Glomerular endothelial cell (primary cell): ENCODE measurements at places on chromosomes 16 and 17.

GRCh38 chr17:31092475-31093064 is 2.2 kb upstream of the NF1 start:
- DNase-seq = no peak

GRCh38 chr17:63189082-63189481 is 223.0 kb downstream of the TANC2 start:
- no peak for DNase-seq

GRCh38 chr16:72537664-72538063 is 365.7 kb upstream of the PMFBP1 start:
- peak; percentile 44 for DNase-seq

DNA sequence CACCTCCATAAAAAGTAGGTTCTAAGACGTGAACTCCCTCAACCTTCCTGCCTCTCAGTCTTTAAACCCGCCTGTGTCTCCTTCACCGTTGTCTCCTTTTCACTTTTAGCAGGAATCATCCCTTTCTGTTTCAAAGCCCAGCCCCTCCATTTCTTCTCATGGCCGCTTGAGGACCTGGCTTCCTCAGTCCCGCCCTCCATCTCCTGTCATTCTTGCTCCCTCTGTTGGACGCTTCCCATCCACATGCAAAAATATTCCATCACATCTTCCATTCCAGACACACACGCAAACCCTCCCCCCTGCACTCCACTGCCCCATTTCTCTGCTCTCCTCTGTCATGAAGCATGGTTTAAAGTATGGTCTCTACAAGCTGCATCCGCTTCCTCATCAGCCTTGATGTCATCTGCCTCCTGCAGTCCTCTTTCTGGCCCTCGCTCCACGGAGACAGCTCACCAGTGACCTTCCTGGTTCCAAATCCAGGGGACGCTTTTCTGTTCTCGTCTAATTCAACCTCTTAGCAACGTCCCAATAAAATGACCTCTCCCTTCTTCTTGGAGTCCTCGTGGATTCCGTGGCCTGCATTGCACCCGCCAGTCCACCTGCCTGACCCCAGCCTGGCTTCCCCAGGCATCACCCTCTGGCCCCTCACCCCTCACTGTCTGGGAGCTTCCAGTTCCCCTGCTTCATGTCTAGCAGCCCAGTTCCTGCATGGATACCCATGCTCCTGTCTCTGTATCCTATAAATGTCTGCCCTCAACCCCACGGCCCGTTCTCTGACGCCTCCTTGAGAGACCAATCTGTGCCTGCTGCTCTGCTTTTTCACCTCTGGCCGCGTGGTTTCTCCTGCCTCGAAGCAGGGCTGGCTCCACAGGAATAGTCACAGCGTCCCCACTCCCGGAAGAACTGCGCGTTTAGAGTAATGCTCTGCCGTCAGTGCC is 26.2 kb downstream of the ANKRD40 start:
- no peak for DNase-seq

DNA sequence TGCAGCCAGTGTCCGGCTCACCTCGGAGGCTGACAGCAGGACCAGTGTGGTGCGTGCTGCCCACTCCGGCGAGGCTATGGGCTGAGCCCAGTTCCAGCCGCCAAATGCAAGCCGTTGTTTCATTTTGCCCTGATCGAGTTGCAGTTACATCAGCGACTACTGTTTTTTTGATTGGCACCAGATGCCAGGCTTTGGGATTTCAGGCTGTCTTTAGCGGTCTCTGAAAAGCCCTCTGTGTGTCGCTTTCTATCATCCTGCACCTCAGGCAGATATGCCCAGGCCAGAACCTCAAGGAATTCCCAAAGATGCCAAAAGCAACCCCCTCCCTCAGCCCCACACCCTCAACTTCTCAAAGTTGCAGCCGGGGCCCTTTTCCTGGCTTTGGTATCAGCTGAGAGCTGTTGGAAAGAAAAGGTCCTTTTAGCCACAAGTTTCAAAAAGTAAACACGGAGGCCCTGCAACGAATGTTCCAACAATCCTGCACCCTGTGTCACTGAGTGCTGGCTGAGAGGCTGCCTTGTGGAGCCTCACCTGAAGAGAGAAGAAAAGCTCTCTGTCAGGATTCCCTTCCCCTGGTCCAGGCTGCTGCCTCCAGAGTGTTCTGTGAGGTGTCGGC is 58.9 kb downstream of the WWP2 start:
- no peak for DNase-seq

GRCh38 chr16:20084624-20085226 is 11.0 kb upstream of the GPR139 start:
- DNase-seq = no peak

DNA sequence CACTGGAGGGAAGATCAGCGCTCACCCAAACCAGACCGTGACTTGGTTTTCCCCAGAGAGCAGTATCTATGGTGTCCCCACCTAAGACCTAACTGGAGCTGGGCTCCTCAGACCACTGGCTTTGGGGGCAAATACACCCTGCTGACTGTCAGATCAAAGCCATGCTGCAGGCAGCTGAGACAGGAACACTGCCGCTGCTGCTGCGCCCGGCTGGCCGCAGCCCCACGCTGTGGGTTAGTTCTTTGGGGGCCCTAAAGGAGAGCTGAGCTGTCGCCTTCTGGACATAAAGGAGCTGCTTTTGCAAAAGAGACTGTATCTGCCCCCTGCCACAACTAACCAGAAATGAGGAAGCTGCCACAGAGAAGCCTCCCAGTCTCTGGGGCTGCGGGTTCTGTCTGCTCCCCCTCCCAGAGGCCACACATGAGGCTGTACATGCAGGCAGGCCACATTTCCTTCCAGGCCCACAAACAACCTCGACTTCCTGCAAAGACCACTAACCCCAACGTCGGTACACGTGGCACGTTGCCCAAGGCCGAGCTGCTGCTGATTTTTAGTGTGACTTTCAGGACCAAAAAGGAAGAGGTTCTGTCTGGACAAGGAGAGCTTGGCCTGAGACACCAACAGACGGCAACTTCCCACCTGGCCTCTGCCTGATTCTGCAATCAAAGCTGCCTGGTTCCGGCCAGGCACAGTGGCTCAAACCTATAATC is 18.2 kb upstream of the ABR start:
- DNase-seq = peak; percentile 7

DNA sequence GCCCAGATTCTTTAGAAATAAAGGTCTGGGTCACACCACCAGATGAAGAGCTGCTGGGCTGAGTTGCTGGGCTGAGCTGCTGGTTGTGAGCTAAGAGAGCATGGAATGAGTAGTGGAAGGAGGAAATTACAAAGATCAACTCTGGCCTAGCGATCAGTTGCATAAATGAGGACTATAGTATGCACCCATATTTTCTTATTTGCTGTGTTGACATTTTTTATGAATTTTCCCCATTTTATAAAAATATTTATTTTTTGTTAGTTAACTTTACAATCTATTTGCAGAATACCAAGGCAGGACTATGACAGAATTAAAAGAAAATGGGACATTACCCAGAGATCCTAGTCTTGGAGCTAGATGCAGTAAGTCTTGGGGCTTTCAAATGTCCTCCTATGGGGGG is 23.6 kb upstream of the SLC13A2 start:
- no peak for DNase-seq

DNA sequence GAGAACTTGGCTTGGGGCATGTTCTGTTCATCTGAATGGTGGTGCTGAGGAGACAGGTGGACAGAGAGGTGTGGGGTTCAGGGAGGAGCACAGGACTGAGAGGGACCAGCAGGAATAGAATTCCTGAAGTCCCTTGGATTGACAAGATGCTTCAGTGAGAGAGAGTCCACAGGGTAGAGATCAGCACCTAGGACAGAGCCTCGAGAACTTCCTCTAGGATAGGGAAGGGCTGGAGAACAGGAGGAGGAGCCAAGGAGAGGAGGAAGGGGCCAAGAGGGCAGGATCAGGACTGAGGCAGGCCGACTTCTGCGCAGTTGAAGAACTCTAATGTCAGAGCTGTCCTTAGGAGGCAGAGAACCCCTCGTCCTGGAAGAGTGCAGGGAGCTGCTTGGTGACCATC is 138.4 kb downstream of the PRKCB start:
- no peak for DNase-seq

GRCh38 chr17:74197801-74198200 is 5.7 kb upstream of the RPL38 start:
- no peak for DNase-seq

DNA sequence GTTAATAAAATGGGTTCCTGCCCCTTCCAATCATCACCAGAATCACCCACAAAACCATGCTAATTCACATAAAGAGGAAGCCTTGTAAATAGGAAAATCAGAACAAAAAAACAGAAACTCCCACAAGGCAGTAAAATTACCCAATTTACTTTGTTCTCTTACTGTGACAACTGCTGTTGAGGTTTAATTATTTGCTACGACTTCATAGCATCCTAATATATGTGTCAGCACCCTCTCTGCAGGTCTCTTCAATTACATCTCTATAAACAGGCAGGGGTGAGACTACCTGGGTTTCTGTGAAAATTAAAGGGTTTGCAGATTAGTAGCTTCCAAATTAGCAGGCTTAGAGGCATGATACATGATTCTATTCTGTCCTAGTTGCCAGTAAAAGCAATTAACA is 2.7 kb downstream of the WDR59 start:
- DNase-seq = no peak

- DNase-seq = no peak
These were observed 101.4 kb downstream of the CACNG3 start for GRCh38 chr16:24357511-24357910.

GRCh38 chr17:9676820-9677310 is 31.5 kb downstream of the USP43 start:
- no peak for DNase-seq

DNA sequence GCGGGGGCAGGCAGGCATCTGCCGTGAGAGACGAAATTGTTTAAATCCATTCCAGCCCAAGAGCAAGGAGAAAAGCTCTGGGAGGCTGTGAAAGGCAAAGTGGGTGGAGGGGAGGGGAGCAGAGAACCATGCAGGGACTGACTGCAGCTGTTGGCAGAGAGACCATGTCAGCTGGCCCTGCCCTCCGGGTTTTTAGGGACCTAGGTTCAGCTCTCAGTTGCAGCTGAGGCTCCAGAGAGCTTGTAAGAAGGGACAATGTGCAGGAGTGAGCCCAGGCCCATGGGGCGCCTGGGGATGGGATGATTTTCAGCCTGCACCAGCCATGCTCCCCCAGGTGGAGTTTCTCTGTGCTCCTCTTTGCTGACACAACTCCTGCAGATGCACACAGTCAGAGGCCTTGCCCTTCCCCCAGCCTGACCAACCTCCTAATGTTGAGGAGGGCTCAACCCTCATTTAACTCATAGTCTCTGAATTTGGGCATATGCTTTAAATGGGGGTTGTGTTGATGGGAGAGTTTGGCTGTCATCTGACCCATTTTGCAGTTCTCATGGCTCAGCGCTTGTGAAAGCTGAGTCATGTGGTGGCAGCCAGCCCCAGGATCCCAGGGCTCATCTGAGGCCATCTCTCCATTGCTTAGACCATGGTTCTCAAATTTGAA is 70.9 kb downstream of the PLXDC1 start:
- DNase-seq = no peak

- peak; percentile 39 for DNase-seq
These were observed 64.8 kb upstream of the ADAMTS18 start for GRCh38 chr16:77499373-77500285.

DNA sequence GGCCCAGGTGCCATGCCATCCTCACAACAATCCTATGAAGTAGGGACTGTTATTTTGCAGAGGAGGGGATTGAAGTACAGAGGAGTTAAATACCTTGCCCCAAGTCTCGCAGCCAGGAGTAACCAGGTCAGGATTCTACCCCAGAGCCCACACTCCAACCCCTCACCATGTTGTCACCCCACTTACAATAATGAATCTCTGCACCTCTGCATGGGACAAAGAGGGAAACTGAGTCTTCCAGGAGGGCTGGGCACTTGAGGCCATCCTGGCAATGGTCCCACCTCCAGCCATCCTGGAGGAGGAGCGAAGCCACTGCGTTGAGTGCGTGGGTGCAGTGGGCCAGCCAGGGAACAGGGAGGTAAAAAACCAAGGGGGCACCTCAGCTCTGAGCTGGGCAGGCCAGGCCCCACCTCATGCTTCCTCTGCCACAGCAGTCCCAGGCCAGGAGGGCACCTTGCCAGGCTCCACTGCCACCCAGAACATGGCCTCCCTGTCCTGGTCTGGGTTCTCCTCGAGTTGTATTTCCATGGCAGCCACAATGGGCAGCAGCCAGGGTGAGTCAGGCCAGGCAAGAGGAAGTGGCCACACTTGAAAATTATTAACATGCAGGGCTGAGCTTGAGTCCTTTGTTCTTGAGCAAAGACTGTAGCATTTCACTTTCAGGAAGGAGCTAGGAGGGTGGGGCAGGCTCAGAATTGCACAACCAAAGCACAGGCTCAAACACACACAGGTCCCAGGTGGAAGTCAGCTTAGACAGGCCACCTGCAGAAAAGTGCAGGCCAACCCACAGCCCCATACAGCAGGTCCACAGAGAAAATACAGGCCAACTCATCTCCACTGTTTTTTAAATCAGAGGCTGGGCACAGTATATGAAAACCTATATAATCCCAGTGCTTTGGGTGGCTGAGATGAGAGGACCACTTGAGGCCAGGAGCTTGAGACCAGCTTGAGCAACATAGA is 52.1 kb downstream of the CUEDC1 start:
- peak; percentile 42 for DNase-seq

DNA sequence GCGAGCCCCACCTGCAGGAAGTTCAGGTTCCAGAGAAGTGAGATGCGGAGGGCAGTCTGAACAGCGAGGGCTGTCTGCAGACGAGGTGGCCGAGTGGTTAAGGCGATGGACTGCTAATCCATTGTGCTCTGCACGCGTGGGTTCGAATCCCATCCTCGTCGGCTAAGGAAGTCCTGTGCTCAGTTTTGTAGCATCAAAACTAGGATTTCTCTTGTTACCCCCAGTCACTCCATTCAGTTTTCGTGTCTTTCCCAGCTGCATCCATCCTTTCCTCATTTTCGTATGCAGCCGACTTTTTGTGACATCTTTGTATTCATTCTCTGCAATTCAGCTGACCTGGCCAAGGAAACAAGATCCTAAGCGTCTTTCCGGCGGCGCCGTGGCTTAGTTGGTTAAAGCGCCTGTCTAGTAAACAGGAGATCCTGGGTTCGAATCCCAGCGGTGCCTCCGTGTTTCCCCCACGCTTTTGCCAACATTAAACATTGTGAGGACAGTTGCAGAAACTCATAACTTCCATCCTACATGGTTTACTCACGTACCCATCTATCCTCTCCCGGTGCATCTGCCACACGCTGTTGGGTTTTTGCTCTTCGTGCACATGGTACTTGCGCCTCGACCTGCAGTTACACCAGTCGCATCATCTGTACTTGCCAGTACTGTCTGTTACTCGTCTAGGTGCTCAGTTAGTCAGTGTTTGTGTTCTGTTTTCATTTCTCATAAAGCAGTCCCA is 3.0 kb downstream of the BORCS6 start:
- no peak for DNase-seq

DNA sequence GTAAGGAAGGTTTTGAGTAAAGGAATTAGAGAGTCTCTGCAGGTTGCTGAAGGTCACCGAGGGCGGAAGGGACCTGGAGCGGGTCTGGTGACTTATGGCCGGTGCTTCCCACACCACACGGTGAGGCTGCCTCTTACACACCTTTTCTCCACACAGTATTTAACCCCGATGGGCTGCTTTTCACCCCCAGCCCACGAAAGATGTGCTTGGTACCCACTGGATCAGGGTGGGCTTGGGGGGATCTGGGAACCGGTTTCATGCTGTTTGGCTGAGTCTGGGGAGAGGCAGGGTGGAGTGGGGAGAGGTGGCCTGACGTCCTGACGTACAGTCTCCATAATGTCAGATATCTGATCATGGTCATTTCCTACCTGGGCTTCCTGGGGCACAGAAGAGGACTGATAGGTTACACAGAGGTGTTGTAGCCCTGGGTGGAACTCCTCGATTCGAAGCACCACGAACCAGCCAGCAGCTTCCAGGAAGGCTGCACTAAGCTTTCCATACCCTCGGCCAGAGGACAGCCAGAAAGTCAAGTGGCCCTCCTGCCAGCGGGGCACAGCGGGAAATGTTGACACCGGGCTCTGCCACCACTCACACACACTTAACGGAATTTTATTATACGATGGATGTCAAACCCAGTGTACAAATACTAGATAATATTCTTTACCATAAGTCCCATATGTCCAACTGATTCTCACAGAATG is 34.0 kb downstream of the OR1D5 start:
- no peak for DNase-seq
